H9 (cell line): ENCODE measurements at places on chromosomes 2 and 18. TPM values are rescaled to one million over a fixed set of nuclear protein-coding genes. Genes with fewer than 3 reads are reported as not detected.

Gene RAPGEF4
- total RNA-seq = 1.4 and 1.5 TPM in 2 replicates

Gene KCNIP3
- total RNA-seq = 1.5 TPM in 2 replicates

Gene AMER3
- total RNA-seq = 0.59 TPM in 2 replicates

Gene TEKT4
- total RNA-seq = not detected in 2 replicates

Gene ICA1L
- 4.5 TPM in 2 replicates for total RNA-seq

Gene CRYGD
- total RNA-seq = not detected in 2 replicates
